ENCODE measurements at places on chromosomes 16 and 17.
A peak's percentile ranks its signal among the peaks of the same experiment; 100 is the strongest.

DNA sequence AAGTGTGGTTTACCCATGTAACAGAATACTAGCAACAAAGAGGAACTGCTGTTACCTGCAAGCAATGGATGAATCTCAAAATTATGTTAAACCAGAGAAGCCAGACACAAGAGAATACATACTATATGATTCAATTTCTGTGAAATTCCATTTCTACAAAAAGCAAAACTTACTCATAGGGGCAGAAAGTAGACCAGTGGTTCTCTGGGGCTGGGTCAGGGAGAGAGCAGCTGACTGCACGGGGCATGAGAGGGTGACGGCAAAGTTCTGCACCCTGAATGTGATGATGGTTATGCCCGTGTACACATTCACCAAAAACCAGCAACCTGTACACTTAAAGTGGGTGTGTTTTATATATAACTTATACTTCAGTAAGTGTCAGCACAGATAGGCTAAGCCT, 3.1 kb downstream of the ZNF843 start:
- DNase-seq, result no peak

GRCh38 chr16:19003935-19004334, 20.2 kb downstream of the TMC7 start:
- no peak for DNase-seq

GRCh38 chr17:7651665-7652387, 1.1 kb downstream of the ATP1B2 start:
- no peak for DNase-seq

GRCh38 chr17:79796444-79796762, 474 bp downstream of the CBX8 start:
- DNase-seq, result no peak

GRCh38 chr16:51151435-51151960, 428 bp upstream of the SALL1 start:
- DNase-seq, result no peak

DNA sequence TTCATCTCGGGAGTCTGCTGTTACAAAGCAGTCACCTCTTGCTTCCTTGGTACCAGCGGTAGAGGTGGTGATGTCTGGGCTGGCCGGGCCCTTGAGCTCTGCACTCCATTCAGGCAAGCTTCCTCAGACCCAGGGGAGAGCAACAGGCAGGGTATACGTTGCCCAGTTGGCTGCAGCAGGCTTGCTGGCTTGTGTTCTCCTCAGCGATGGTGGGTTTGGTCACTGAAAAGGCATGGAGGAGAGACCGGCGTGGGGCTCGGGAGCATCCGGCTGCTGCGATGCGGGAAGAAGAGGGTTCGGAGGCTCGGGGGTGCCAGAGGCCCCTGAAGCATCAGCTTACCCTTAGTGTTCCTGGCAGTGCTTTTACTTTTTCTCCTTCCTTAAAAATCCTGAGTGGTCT, 25.8 kb downstream of the SAP30BP start:
- no peak for DNase-seq

GRCh38 chr16:12153662-12154061, 177.1 kb downstream of the SNX29 start:
- DNase-seq, result no peak

GRCh38 chr17:11627301-11627940, 29.2 kb downstream of the DNAH9 start:
- no peak for DNase-seq

- no peak for DNase-seq
Observed at GRCh38 chr16:14634389-14634725, 1.6 kb downstream of the BFAR start.

- no peak for DNase-seq
Observed at GRCh38 chr16:23408823-23409298, 44.1 kb downstream of the COG7 start.

DNA sequence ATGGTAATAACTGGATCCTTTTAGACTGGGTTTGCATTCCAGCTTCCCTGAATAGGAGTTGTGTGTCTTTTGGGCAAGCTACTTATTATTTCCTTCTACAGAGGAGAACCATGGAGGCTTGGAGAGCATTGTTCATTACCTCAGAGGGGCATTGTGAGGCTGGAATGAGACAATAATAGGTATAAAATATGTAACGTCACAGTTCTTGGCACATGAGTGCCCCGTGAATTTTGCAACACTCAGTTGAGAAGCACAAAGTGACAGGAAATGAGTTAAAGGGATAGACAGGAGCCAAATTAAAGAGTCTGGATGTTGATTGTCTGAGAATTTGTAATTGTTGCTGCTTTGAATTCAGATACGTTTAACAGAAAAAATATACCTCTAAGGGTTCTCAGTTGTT, 92.2 kb downstream of the CDH8 start:
- DNase-seq, result no peak

- DNase-seq, result no peak
Observed at GRCh38 chr17:19781488-19782458, 33.7 kb upstream of the ALDH3A1 start.

- no peak for DNase-seq
Observed at GRCh38 chr16:725463-726187, 618 bp downstream of the CCDC78 start.

DNA sequence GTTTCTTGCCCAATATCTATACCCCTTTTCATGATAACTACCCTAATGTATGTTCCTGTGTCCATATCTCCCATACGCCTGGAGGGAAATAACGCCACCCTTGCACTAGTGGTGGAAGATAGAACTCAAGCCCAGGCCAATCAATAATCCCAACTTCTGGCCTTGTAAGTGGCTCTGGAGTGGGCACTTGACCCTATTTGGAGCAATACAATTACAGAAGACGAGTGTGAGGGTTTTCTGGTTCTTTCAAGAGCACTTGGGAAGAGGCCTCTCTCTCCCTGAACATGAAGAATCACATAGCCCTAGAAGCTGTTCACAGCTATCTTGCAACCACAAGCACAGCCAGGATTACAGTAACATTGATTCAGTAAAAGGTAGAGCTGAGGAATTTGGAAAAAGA, 217.9 kb downstream of the RAB11FIP4 start:
- no peak for DNase-seq

DNA sequence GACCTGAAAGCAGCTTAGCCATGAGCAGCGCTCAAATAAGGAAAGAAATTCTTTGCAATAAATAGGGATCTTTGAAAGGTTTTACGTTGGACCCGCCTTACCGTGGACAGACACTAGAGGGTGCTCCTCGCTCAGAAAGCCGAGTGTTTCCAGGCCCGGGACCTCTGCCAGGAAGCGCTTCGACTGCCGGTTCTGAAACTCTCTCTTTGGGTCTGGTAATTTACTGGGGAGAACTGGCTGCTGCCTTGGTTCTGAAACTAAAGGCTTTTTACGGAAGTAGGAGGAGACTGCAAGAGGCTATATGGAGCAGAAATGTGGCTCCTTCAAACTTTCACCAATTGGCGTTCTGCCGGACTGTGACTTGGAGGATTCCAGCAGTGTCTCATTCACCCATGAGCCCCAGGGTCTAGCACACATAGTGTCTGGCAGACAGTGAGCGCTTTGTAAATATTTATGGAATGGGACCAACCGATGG, 45.6 kb upstream of the HOXB9 start:
- peak; percentile 36 for DNase-seq

DNA sequence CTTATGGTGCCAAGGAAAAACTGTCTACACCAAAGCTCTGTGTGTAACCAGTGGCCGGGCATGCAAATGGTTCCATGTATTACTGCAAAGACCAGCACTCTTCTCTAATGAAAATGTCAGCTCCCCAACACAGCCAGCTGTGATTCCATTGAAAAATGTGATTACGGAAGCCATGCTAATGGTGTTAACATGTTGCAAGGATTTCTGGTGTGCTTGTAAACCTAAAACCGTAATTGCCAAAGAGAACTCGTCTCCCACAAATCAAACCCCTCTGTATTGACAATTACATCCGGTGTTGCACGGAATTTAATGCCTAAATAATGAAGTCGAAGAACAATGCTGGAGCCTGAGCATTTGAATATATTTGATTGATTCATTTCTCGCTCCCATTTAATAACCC, 351.7 kb downstream of the NPIPA8 start:
- DNase-seq, result no peak

GRCh38 chr16:20911361-20911760, 10.8 kb downstream of the LYRM1 start:
- DNase-seq, result no peak

DNA sequence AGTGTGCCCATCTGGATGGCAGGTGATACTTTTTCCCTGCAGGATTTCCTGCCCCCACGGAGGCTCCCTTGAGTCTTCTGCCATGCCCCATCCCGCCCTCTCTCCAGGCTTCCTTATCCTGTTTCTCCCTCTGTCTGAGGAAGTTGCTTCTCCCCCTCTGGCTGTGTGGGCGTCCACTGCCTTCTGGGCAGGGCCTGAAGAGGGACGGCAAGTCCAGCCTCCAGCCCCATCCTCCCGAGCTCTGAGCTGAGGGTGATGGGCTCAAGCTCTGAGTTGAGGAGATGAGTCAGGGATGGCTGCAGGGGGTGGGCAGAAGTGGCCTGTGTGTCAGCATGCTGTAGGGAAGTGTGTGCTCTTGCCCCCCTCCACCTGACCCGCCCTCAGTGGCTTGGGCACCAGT, 14.2 kb upstream of the RAP1GAP2 start:
- no peak for DNase-seq

DNA sequence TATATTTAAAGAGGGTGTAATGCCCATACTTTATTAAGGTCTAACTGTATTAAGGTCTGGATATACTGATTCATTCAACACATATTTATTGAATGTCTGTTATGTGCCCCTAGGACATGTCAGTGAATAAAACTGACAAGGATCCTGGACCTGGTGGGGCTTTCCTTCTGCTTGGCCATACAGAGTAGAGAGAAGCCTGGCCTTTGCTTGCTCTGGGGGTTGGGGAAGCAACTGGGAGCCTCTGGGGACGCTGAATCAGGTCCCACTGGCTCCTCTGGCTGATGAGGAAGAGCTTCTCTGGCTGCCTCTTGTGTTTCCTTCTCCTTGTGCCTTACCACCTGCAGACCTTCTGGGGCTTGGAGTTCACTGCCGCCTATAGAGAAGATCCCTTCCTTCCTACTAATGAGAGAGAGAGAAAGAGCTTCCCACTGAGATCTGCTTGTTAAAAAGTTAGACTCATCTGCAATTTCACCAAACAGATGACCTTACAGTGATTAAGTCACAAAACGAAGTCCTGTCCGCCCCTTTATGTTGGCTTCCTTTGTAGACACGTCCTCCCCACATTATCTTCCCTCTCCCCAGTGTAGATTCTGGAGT, 49.7 kb downstream of the MSI2 start:
- no peak for DNase-seq

DNA sequence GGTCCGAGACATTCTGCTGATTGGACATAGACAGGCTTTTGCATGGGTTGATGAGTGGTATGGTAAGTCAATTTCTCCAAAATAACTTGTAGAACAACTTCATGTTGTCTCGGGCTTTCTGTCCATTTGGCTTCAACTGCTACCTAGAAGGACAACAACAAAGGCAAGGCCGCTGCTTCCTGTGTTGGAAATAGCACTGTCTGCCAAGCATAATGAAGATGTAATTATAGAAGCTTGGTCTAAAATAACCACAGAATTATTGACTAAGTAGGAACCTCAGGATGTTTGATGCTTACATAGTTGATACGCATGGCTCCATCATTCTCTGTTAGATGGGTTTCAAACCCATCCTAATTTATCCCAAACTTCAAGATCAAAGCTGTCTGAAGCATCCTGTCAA, 42.3 kb upstream of the NOL11 start:
- no peak for DNase-seq

- DNase-seq, result no peak
Observed at GRCh38 chr16:10839279-10839666, 20.7 kb upstream of the TVP23A start.

DNA sequence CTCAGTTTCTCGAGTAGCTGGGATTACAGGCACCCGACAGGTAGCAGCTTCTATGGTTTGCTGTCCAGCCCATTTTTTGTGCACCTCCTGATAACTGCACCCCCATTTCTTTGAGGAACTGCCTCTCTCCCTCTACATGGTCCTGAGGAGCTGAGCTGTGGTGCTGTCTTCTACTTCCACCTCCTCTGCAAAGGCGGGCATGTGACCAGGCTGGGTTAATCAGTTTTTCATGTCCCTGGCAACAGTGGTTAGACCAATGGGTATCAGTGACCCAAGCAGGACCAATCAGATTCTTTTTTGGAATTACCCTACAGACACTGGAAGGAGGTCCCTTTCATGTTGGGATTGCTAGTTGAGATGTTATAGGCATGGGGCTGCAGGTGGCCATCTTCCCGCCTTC, 41.3 kb downstream of the TBX21 start:
- DNase-seq, result no peak

- DNase-seq, result no peak
Observed at GRCh38 chr17:45914047-45914717, 19.8 kb downstream of the MAPT start.

GRCh38 chr16:50743581-50744225, 1.8 kb downstream of the CYLD start:
- DNase-seq, result no peak

GRCh38 chr16:70656712-70657263, 10.4 kb downstream of the IL34 start:
- no peak for DNase-seq

- DNase-seq, result no peak
Observed at GRCh38 chr16:7653746-7654461, 321.3 kb downstream of the RBFOX1 start.

DNA sequence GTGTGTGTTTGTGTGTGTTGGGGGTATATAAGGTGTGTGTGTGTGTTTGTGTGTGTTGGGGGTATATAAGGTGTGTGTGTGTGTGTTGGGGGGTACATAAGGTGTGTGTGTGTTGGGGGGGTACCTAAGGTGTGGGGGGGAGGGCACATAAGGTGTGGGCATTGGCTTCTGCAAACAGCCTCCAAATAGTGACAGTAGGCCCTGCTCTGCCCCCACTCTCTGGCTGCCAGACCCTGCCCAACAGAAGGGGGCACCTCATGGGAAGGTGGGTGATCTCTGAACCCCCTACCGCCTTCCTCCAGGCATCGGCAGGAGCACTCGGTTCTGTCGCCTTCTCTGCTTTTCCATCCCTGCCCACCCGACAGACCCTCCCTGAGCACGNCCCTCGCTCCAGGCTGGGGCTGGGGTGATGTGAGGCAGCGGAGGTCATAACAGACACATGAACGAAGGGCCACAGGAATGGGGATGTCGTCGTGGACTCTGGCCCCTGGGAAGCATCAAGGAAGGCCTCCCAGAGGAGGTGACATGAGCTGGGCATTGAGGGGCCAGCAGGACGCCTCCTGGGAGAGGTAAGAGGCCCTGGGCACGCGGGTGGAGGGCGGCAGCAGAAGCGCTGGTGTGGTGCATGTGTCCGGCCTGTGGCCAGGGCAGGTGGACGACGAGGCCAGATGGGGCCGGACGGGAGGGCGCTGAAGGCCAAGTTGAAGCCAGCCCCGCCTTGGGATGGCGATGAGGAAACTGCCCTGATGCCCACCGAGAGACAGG, 136.6 kb upstream of the RPH3AL start:
- DNase-seq, result no peak

DNA sequence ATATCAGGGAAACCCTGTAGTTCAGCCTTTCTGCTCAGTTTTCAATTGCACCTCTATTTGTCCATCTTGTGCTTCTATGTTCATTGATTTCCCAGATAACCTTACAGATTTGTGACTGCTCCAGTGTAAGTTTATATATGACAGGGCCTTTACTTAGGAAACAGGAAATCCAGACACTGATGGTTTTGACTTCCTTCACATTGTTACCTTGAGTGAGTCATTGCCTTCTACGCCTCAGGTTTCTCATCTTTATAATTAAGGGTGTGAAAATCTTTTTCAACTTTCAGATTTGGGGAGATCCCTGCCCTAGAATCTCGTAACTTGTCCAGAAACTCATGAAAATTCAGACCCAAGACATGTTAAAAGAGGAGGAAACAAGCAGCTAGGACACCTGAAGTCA, 342.4 kb upstream of the TBX2 start:
- DNase-seq, result no peak

- DNase-seq, result no peak
Observed at GRCh38 chr17:16419074-16419928, 3.9 kb downstream of the TRPV2 start.
